Thoracic aorta endothelial cell (primary cell): ENCODE measurements at places on chromosomes 4 and X. TPM values are rescaled to one million over a fixed set of nuclear protein-coding genes. Genes with fewer than 3 reads are reported as not detected.

The SLIT2 gene
- total RNA-seq: 34.7 and 54.1 TPM in 2 replicates

The CXCR3 gene
- not detected in 2 replicates for total RNA-seq

The WDFY3 gene
- total RNA-seq: 167 and 193 TPM in 2 replicates

The RHOXF1 gene
- not detected in 2 replicates for total RNA-seq

The LUZP4 gene
- not detected in 2 replicates for total RNA-seq

The GYPA gene
- not detected in 2 replicates for total RNA-seq

The GSX2 gene
- total RNA-seq: not detected in 2 replicates

The KDM5C gene
- total RNA-seq: 79.9 and 119 TPM in 2 replicates

The ATP1B4 gene
- not detected in 2 replicates for total RNA-seq

The CFP gene
- total RNA-seq: 0.13 and 0.14 TPM in 2 replicates

The ENPEP gene
- total RNA-seq: not detected in 2 replicates

The PPP2R2C gene
- total RNA-seq: under 0.01 TPM in 1 of 2 replicates, not detected in the other

The VCX3A gene
- total RNA-seq: not detected in 2 replicates

The MAGEA4 gene
- not detected in 2 replicates for total RNA-seq

The PCDH7 gene
- total RNA-seq: 27.7 and 39.3 TPM in 2 replicates

The MMRN1 gene
- 891 and 1,074 TPM in 2 replicates for total RNA-seq

The PSAPL1 gene
- total RNA-seq: not detected in 2 replicates

The ALAS2 gene
- total RNA-seq: not detected in 2 replicates

The MAGED4 gene
- total RNA-seq: 5.7 and 7.0 TPM in 2 replicates

The SSX2B gene
- not detected in 2 replicates for total RNA-seq

The SPARCL1 gene
- 0.22 TPM in 1 of 2 replicates, not detected in the other for total RNA-seq

The CXCL6 gene
- 2.9 and 17.3 TPM in 2 replicates for total RNA-seq

The ARSH gene
- total RNA-seq: not detected in 2 replicates

The DUSP21 gene
- not detected in 2 replicates for total RNA-seq

The HELT gene
- total RNA-seq: not detected in 2 replicates

The MAGEC1 gene
- not detected in 2 replicates for total RNA-seq

The ARX gene
- not detected in 2 replicates for total RNA-seq

The ADGRL3 gene
- total RNA-seq: not detected in 2 replicates

The RNF150 gene
- 0.13 and 0.22 TPM in 2 replicates for total RNA-seq

The OTUD6A gene
- not detected in 2 replicates for total RNA-seq

The MAGEA11 gene
- total RNA-seq: not detected in 2 replicates

The RTL9 gene
- not detected in 2 replicates for total RNA-seq

The ARHGAP24 gene
- total RNA-seq: 192 and 230 TPM in 2 replicates

The PPP1R2C gene
- not detected in 2 replicates for total RNA-seq

The GASK1B gene
- total RNA-seq: 187 and 196 TPM in 2 replicates

The PPARGC1A gene
- not detected in 2 replicates for total RNA-seq

The SCD5 gene
- total RNA-seq: 55.7 and 72.3 TPM in 2 replicates

The BEX5 gene
- 5.3 TPM in 1 of 2 replicates, not detected in the other for total RNA-seq

The CUL4B gene
- 180 and 230 TPM in 2 replicates for total RNA-seq

The KCNIP4 gene
- total RNA-seq: not detected in 2 replicates

The CTAG1B gene
- total RNA-seq: not detected in 2 replicates

The ABLIM2 gene
- 0.36 and 0.80 TPM in 2 replicates for total RNA-seq

The CXorf65 gene
- not detected in 2 replicates for total RNA-seq

The RIPPLY1 gene
- total RNA-seq: not detected in 2 replicates

The GC gene
- not detected in 2 replicates for total RNA-seq

The SPANXN1 gene
- not detected in 2 replicates for total RNA-seq

The SOD3 gene
- total RNA-seq: not detected in 2 replicates

The MAGEA2 gene
- not detected in 2 replicates for total RNA-seq

The GPRIN3 gene
- total RNA-seq: 2.7 and 2.8 TPM in 2 replicates

The ARR3 gene
- total RNA-seq: not detected in 2 replicates

The ZDHHC15 gene
- total RNA-seq: 0.14 and 0.40 TPM in 2 replicates

The NLGN4X gene
- under 0.01 TPM in 1 of 2 replicates, not detected in the other for total RNA-seq

The GABRE gene
- total RNA-seq: 9.6 and 11.8 TPM in 2 replicates

The CENPE gene
- total RNA-seq: 49.7 and 72.2 TPM in 2 replicates

The TCP11X2 gene
- total RNA-seq: not detected in 2 replicates

The MAGEB2 gene
- total RNA-seq: not detected in 2 replicates

The PAK3 gene
- total RNA-seq: 0.13 and 1.1 TPM in 2 replicates
